Chondrocyte (in vitro differentiated cells): ENCODE measurements at places on chromosomes 16 and 17. TPM values are rescaled to one million over a fixed set of nuclear protein-coding genes. Genes with fewer than 3 reads are reported as not detected.
A peak's percentile ranks its signal among the peaks of the same experiment; 100 is the strongest.

The EEF2KMT gene
- total RNA-seq, result 8.7 to 11.9 TPM (median 10.7 TPM) in 3 replicates

GRCh38 chr17:82797061-82797460 lies 42.8 kb downstream of the ZNF750 start:
- H3K27ac ChIP-seq, result no peak overlapping the region
- H3K4me3 ChIP-seq, result no peak overlapping the region
- H3K4me1 ChIP-seq, result peaks cover 8% of the 10 kb centered on the region

The CWC25 gene
- 8.3 to 13.5 TPM (median 11.8 TPM) in 3 replicates for total RNA-seq

- H3K27me3 ChIP-seq, result peaks cover 29% of the 10 kb centered on the region
- no peak overlapping the region for H3K27ac ChIP-seq
- DNase-seq, result peak; percentile 69
- peaks cover 21% of the 10 kb centered on the region for H3K4me1 ChIP-seq
- H3K36me3 ChIP-seq, result no peaks in the 10 kb centered on the region
These were observed 4.0 kb downstream of the CA4 start for GRCh38 chr17:60153606-60154390.

The PLCG2 gene
- 0.94 to 1.1 TPM (median 1.1 TPM) in 3 replicates for total RNA-seq

The SULT1A2 gene
- not detected in 3 replicates for total RNA-seq
